ENCODE measurements at places on chromosomes 13 and 19.

DNA sequence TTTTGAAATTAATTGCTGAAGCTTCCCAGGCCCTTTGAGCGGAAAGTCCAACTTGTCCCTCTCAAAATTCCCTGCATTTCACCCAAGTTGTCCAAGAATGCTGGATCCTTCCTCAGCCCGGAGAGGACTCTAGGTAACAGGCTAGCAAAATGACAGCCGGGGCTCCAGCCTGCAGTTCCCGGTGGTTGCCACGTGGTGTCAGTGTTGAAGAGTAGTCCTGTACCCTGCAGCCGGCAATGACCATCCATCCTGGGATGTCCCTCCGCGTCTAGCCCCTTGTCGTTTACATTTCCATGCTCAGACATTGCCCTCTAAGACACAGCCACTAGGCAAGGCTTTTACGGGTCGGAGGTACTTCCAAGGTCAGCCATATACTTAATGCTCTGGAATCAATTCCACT, 31.4 kb upstream of the MTIF3 start:
- DNase-seq: no peak

GRCh38 chr19:30873691-30874090, 475.5 kb downstream of the TSHZ3 start:
- no peak for DNase-seq

GRCh38 chr13:31982540-31982939, 49.0 kb upstream of the FRY start:
- no peak for DNase-seq

DNA sequence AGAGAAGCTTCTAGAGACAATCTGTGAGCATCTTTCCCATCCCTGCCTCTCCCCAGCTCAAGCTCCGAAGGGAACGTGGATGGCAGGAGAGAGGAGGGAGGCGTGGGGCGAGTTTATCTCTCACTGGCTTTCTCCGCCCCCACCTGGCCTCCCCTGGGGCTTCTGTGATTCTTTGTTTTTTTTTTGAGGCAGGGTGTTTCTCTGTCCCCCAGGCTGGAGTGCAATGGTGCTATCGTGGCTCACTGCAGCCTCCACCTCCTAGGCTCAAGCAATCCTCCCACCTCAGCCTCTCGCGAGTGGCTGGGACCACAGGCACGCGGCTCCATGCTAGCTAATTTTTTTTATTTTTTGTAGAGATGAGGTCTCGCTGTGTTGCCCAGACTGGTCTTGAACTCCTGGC, 23.0 kb downstream of the EFNA2 start:
- no peak for DNase-seq

- DNase-seq: no peak
These were observed 200 bp downstream of the MLLT1 start for GRCh38 chr19:6279620-6279930.

DNA sequence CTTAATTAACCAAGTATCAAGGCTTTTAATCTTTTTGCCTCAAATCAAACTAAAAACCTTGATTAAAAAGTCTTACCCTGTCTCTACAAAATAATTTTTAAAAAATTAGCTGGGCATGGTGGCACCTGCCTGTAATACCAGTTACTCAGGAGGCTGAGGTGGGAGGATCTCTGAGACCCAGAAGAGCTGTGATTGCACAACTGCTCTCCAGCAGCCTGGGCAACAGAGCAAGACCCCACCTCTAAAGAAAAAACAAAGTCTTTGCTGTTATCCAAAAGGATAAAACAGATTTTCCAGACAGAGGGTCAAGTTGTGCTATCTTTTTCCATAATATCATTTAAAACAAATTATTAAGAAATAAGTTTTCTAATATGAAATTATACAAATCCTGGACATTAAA, 26.8 kb upstream of the CEBPG start:
- no peak for DNase-seq

- DNase-seq: no peak
These were observed 276.4 kb downstream of the KLF5 start for GRCh38 chr13:73335210-73335609.

DNA sequence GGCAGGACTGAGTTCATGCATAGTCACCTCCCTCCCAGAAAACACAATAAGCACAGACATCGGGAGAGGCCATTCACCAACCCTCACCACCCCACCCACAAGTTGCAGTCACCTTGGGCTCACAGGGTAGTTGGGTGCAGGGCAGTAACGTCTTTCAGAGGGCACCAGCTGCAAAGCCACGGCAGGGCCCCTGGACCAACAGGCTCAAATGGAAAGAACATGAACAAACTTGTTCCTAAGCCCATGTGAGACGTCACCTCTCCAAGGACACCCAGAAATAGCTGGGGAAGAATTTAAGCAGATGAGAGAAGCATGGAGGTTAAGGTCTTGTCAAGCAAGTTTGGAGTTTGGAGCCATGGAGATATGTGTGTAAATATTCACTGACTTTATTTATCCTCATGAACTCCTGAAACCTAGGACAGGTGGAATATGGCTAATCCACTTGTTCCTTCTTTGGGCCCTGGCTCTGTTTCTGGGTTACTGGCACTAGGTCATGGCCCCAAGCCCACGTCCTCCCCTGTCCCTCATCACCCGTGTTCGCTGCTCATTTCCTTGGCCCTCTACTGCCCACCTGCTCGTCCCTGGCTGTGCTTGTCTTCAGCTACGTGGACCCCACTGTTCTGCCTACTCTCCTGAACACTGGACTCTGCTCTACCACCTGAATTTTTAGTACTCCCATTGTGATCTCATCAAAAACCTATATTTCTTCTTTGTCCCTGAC, 40.4 kb downstream of the SACS start:
- DNase-seq: no peak

GRCh38 chr19:15279326-15279904, 47.2 kb upstream of the EPHX3 start:
- no peak for DNase-seq

- no peak for DNase-seq
These were observed 27.3 kb upstream of the FXYD3 start for GRCh38 chr19:35088131-35088913.

DNA sequence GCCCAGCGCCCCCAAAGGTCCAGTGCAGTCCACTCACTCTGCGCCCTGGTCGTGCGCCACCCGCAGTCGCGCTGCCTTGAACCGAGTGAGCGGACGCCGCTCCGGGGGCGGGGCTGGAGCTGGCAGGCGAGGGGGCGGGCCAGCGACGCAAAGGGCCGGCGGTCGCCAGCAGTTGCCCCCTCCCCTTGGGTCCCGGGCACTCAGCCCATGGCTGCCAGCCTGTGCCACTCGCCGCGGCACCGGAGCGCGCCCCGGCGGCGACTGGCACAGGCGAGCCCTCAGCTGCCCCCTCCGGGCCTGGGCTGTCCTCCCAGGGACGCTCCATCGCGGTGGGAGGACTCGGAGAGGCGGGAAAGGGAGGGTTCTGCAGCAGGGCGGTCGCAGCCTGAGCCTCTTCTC, at the start of gene S1PR5:
Gene S1PR5, minus strand, starts transcription at position 87 of the 399 bp plus-strand sequence. CDS start 2,436 bp downstream, outside the sequence.
- no peak for DNase-seq

- DNase-seq: no peak
These were observed 54.4 kb downstream of the GNG7 start for GRCh38 chr19:2648099-2648498.

- no peak for DNase-seq
These were observed 140.9 kb downstream of the MZT1 start for GRCh38 chr13:72586518-72586917.

- DNase-seq: no peak
These were observed 941 bp downstream of the ZNF160 start for GRCh38 chr19:53102206-53102755.

DNA sequence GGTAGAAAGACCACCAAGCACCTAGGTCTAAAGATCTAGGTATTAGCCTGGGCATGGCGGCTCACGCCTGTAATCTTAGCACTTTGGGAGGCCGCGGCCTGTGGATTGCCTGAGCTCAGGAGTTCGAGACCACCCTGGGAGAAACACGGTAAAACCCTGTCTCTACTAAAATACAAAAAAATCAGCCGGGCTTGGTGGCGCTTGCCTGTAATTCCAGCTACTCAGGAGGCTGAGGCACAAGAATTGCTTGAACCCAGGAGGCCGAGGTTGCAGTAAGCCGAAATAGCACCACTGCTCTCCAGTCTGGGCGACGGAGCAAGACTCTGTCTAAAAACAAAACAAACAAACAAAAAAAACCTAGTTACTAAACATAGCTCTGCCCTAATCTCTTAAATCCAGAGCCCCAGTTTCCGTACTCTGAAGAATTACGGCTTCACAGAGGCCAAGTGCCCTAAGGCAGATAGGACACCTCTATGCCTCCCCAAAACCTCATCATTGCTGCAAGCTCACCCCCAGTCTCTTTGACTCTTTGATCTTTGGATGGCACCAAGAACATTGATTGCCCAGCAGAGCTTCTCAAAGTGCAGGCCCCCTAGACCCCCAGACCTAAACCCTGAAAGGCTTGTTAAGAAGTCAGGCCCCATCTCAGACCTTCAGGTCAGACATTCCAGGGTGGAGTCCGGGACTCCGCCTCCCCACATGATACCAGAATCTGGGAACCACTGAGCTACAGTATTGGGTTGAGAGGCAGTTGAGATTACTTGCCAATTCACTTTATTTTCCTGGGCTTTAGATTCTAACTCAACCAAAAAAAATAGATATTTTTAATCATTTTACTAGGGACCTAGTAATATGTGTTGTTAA, 2.8 kb downstream of the COL4A2 start:
- no peak for DNase-seq

DNA sequence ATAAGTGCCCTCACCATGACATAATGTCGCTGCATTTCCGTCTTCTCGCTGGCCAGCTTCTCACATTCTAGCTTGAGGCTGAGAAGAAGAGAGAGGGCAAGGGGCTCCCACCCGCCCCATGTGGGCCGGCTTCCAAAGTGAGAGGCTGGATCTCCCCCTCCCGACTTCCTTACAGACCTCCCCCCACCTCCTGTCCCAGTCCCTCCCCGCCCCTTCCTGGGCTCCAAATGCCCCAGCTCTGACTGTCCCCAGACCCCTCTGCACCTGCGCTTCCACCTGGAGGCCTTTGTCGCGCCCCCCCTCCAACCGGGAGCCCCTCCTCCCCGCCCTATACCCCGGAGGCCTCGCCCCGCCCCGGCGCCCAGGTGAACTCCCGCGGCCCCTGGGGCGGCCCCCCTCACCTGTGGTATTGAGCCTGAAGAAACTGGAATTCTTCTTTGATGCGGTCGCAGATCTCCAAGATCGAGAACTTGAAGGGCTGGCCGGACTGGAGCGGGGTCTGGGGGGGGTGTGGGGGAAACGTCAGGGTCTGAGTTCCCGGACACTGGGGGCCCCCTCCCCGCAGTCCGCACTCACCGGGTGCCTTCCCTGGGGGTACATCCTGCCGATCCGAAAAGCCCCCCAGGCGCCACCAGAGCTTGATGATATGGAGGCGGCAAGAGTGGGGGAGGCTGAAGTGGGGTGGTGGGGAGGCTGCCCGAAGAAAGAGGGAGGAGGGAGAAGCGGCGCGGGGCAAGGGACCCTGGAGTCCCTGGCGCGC, 595 bp downstream of the TLE2 start:
- DNase-seq: no peak

GRCh38 chr13:31997641-31998040, 33.9 kb upstream of the FRY start:
- no peak for DNase-seq

GRCh38 chr13:30872276-30872594, 33.8 kb upstream of the MEDAG start:
- DNase-seq: no peak

DNA sequence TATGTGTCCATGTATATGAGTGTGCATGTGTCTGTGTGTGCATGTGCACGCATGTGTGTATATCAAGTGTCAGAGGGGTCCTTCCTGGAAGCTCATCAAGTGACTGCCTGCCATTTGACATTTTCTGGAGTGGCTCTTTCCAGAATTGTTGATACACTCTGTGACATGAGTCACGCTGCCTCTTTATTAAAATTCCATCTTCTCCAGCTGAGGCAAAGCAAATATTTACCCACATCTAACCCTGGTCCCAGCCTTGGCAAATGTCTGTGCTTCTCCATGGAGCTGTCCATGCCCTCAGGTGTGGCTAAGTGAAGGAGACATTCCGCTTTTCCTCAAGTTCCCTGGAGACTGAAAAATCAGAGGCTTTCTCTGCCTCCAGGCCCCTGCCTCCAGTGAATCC, 88.2 kb upstream of the MBNL2 start:
- no peak for DNase-seq

GRCh38 chr19:27733551-27734266, 1479.2 kb downstream of the UQCRFS1 start:
- no peak for DNase-seq

GRCh38 chr19:7865262-7865911, 8.8 kb downstream of the PRR36 start:
- no peak for DNase-seq

DNA sequence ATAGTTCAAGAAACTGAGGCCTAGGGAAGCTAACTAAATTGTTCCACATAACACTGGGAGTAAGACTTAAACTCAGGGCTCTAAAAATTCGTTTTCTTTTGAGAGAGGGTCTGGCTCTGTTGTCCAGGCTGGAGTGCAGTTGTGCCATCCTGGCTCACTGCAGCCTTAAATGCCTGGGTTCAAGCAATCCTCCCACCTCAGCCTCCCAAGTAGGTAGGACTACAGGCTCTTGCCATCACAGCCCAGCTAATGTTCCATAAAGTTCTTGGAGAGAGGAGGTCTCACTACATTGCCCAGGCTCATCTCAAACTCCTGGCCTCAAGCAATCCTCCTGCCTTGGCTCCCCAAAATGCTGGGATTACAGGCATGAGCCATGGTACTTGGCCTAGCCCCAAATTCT, 10.7 kb downstream of the ZMYM5 start:
- DNase-seq: no peak

DNA sequence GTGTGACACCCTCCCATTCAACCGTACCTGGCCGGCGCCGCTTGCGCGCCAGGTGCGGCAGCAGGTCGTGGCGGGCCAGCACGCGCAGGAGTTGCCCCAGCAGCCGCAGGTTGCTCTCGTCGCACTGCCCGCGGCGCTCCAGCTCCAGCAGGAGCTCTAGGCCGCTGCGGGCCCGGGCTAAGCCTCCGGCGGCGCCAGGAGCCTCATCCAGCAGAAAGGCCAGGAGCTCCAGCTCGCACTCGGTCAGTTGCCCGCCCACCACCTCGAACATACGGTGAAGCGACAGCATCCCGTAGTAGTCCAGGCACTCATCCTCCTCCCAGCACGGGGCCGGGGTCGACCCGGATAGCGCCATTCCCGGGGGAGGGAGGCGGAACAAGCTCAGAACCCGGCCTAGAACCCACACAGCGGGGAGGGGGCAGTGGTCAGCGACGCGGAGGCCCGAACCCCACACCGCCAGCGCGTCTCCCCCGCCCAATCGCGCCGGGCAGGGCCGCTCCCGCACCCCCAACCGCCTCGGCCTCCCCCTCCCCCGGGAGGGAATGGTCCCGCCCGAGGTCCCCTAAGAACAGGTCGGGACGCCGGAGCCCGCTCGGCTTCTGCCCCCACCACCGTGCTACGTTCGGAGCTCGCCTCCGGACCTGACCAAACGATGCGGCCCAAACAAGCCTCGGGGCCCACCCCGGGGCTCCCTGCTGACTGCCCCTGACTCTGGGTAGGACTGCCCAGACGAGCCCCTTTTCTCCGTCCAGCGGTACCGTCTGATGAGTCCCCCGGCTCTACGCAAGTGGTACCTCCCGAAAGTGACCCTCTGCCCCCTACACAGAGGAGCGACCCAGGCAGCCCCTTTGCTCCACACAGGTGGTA, 591 bp downstream of the DEDD2 start:
- no peak for DNase-seq

- DNase-seq: no peak
These were observed 46.9 kb downstream of the KLF2 start for GRCh38 chr19:16371540-16371986.

All from renal cortex interstitium (tissue), 15 donors.